ENCODE measurements at places on chromosomes 2 and 18. TPM values are rescaled to one million over a fixed set of nuclear protein-coding genes. Genes with fewer than 3 reads are reported as not detected.

ITGA6 gene
- total RNA-seq: 88.6 TPM

CDKL4 gene
- total RNA-seq: 3.2 TPM

GNAL gene
- 1.7 TPM for total RNA-seq

TMEM37 gene
- 2.0 TPM for total RNA-seq

IL37 gene
- not detected for total RNA-seq

HOXD8 gene
- 13.9 TPM for total RNA-seq

CTAGE1 gene
- total RNA-seq: not detected

ATP6V1C2 gene
- 1.1 TPM for total RNA-seq

GREB1L gene
- 7.2 TPM for total RNA-seq

ATP6V1B1 gene
- total RNA-seq: 0.62 TPM

IL1B gene
- 0.18 TPM for total RNA-seq

TUBB8B gene
- total RNA-seq: not detected

ACMSD gene
- not detected for total RNA-seq

CYP26B1 gene
- total RNA-seq: 11.7 TPM

GRCh38 chr2:141711627-141712026 lies 419.2 kb downstream of the LRP1B start:
- peak; percentile 17 for DNase-seq

GRCh38 chr2:107436281-107436680 lies 390.4 kb upstream of the RGPD4 start:
- peak; percentile 84 for DNase-seq

- no peak for DNase-seq
Observed at GRCh38 chr2:177393203-177393755, 706 bp downstream of the AGPS start.

GRCh38 chr18:9552191-9552590 lies 62.2 kb downstream of the PPP4R1 start:
- DNase-seq: no peak

GRCh38 chr2:233267516-233268245 lies 16.2 kb downstream of the ATG16L1 start:
- DNase-seq: no peak

- DNase-seq: peak; percentile 92
Observed at GRCh38 chr2:109613081-109613921, 465 bp downstream of the SEPTIN10 start.

DNA sequence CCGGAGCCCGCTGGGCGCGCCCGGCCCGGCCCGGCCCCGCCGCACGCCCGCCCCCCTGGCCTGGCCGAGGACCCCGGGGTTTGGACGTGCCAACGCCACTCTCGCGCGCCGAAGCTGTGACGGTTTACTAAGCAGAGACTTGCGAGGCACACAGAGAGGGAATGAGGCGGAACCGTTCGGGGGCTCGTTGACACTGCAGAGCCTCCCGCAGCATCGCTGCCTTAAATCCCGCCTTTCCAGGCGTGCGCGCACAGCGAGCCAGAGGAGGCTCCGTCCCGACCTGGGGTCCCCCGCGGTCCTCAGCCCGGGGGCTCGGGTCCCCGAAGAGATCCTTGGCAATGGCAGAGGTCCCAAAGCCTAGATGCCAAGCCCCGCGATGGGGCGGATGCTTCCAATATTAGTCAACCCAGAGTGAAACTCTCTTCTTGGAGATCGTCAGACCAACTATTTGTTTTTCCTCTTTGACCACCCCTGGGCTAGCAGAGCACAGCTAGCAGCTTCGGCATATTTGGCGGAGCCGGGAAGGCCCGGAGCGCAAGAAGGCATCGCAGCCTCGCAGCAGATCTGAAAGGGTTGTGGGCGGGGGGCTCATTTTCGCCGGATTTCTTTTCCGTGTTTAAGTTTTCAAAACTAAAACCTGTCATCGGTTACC lies at the start of gene ZNF385B:
Gene ZNF385B, minus strand, starts transcription at position 197 of the 652 bp plus-strand sequence.
- peak; percentile 37 for DNase-seq

DNA sequence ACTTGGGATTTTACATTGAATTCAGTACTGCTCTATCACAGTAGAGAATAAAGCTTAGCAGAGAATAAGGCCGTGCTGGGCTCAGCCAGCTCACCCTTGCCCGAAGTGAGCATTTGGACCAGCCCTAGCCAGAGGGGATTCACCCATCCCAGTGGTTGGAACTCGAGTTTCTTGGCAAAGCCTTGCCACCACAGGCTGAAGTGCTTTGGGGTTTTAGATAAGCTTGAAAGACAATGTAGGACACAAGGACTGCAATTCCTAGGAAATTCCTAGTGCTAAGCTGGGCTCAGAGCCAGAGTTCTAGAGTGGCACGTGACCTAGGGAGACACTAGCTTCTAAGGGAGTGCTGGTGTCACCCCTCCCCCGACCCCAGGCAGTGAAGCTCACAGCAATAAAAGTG lies 28.0 kb downstream of the SERPINB11 start:
- no peak for DNase-seq

DNA sequence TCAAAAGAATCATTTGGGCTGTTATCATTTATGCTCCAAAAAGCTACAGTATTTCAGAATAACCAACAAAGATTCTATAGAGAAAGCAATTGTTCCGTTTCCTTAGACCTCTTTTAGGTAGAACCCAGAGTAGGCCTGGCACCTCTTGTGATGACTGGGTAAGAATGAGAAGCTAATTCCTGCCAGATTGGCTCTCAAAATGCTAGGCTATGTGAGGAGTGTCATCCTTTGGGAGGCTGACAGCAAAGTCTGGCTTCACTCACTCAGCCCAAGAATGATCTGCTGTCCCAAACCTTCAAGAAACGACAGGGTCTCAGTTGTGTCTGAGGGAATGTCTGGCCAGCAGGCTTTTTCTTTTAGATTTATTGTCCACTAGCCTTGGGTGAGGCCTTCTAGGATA lies 4.5 kb downstream of the CERS6 start:
- DNase-seq: no peak

DNA sequence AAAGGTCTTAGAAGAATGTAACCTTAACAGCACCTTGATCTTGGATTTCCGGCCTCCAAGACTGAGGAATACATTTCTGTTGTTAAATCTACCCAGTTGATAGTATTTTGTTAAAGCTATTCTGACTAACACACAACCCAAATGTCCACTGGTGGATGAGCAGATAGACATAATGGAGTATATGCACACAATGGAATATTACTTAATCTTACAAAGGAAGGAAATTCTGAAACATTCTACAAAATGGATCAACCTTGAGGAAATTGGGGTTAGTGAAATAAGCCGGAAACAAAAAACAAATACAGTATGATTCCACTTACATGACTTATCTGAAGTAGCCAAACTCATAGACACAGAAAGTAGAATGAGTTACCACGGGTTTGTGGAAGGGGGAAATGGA lies 168.7 kb downstream of the ZNF804A start:
- no peak for DNase-seq

DNA sequence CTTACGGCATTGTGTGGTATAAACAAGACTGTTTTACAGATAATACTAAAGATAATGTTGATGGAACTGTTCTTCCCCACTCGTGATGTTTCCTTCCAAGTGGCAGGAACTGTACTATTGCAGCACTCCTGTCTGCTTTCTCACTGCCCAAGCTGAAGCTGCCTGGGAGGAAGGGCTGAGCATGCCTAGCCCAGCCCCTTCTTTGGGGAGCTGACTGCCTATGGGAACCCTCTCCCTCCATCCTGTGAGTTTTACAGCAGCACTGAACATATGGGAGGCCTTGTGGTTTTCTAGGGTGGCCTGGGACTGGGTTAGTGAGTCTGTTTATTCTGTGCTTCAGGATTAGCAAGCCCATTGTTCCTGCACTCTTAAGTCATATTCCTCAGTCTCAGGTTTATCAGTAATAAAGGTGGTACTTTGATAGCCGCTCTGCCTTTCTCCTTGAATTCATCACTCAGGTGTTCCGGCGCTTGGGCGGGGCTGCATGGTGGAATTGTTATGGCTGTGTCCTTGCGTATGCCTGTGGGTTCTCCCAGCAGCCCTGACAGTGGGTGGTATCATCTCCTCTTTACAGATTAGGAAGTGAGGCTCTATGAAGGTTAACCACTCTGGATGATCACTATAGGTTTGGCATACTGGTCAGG lies 379.7 kb downstream of the PTPRM start:
- DNase-seq: peak; percentile 29

- no peak for DNase-seq
Observed at GRCh38 chr2:157052685-157053224, 204.8 kb upstream of the GALNT5 start.

GRCh38 chr18:49640741-49641140 lies 78.9 kb downstream of the LIPG start:
- no peak for DNase-seq

DNA sequence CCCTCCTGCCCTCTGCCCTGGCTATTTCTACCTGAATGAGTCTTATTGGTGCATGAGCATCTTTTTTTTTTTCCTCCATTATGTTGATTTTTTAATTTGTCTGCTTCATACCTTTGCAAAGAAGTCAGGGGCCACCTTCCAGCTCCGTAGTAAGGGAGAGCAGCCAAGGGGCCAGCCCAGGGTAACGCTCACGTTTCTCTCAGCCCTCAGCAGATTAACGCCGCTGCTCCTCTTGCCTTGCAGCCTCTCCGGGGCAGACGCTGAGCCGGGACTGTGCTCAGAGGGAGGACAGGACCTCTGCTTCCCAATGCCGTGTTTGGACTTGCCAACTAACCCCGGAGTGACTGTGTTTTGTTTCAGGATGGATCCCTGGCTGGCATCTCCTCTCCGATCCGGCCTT lies 241.7 kb downstream of the ATAD2B start:
- no peak for DNase-seq

DNA sequence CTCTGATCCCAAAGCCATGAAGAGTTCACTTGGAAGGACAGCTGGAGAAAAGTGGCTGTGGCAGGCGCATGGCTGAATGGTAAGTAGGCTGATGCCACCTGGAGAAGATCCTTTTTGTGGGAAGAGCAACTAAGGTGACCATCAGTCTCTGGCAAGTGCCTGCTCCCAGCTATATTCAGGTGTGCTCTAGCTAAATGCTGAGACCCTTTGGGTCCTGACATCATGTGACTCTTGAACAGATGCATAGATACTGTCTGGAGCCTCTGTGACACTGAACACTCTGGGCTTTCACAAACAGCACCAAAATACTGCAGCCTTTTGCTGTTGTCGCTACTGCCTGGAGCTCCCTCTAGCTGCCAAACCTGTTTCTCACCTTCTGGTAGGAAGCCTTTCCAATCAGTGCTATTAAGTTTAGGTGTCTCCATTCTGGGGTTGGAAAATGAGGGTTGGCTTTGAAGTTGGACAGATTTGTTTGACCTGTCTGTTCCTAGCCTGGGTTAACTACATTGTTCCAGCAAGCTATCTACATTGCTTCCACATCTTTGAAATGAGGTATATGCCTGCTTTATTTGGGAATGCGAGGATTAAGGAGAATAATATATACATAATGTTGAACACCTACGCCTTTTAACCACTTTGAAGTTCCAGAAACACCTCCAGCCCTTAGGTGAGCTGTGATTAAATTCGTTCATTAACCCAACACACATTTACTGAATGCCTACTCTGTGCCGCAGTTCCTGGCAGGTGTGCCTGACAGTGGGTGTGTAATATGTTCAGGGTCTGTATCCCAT lies 3.1 kb downstream of the EGR4 start:
- DNase-seq: no peak

DNA sequence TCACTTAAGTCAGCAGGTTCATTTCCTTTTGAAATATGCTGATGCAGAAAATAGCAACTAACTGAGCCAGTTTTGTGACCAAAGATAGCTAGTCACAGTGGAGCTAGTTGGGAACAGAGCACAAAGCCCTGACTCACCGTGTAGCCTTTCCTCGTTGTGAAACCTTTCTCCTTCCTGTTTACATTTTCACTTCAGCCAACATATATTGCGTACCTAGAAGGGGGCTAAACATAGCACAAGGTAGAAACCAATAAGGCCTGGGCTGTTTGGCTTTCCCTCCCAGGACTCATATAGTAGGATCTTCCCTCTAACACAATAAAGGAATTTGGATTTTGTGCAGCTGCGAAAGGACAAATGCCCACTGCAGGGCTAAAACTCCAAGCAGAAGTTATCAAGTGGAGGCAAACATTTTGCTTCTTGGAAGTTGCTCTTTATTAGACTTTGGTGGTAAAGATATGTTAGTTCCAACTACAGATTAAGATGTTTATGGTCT lies 24.5 kb upstream of the LPIN2 start:
- peak; percentile 43 for DNase-seq

GRCh38 chr2:241849616-241850543 lies 8.8 kb downstream of the PDCD1 start:
- DNase-seq: no peak

- DNase-seq: no peak
Observed at GRCh38 chr2:173719471-173719870, 245.7 kb downstream of the SP3 start.
